ENCODE measurements at places on chromosomes 12 and 14.

DNA sequence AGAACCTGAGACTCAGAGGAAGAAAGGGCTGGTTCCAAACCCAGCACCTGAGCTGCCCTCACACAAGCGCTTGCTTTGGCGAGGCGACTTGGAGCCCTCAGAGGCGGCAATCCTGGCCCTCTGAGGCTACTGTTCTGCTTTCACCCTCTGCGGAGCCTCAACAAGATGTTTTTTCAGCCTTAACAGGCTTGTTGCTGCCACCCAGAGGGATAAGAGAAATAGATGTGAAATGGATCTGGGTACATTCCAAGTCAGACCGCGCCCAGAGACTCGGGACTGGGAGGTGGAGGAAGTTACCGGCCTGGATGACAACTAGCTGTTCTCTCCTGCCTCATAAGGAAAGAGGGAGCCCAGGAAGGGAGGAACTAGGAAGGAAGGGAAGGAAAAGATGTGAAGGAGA is 89.6 kb downstream of the TTC7B start:
- no peak for DNase-seq

- DNase-seq: no peak
Observed at GRCh38 chr14:63362389-63362819, 43.7 kb upstream of the GPHB5 start.

DNA sequence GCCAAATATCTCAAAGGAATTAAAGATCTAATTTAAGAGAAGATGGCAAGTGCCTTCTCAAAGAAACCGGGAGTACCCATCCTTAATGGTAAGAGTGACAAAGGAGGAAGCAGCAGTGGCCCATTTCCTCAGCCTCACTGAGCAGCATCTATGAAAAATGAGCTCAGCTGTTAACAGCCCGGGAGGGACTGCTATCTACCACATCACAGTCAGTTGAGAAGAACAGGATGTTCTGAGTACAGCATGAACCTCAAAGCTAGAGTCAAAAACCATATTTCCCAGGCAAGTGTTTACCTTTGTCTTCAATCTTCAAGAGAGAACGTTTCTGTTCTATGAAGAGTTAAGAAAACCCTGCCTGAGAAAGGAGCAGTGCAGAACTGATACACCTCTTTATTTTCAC is 115.0 kb downstream of the BTG1 start:
- peak; percentile 84 for DNase-seq

DNA sequence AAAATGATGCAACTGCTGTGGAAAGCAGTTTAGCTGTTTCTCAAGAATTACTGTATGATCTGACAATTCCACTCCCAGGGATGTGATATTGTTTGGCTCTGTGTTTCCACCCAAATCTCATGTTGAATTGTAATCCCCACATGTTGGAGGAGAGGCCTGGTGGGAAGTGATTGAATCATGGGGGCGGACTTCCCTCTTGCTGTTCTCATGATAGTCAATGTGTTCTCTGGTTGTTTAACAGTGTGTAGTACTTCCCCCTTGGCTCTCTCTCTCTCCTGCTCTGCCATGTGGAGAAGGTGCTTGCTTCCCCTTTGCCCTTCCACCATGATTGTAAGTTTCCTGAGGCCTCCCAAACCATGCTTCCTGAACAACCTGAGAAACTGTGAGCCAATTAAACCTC is 93.4 kb upstream of the CPM start:
- DNase-seq: no peak

DNA sequence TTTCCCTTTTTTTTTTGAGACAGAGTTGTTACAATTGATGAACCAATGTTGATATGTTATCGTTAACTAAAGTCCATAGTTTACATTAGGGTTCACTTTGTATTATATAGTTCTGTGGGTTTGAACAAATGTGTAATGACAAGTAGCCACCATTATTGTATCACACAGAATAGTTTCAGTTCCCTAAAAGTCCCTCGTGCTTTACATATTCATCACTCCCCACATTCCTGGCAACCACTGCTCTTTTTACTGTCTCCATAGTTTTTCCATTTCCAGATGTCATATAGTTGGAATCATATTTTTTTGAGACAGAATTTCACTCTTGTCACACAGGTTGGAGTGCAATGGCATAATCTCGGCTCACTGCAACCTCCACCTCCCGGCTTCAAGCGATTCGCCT is 12.5 kb downstream of the HSD17B6 start:
- no peak for DNase-seq

DNA sequence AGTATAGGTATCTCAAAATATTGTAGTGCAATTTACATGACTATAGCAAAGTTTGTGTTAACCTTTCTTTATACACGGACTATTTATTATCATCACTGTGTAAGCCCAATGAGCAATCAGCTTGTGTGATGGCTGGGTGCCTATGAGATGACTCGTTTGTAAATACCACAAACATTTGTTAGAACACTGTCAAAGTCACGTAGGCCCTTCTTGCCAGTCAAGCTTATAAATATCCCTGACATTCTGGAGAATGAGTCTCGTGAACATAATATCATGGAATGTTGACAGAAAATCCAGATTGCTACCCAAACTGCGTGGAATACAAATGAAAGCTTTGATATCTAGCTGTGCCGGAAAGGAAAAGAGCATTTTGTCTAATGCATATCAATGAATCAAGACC is 648.3 kb upstream of the MDGA2 start:
- DNase-seq: no peak

GRCh38 chr12:85393606-85394005 is 113.6 kb downstream of the ALX1 start:
- no peak for DNase-seq

DNA sequence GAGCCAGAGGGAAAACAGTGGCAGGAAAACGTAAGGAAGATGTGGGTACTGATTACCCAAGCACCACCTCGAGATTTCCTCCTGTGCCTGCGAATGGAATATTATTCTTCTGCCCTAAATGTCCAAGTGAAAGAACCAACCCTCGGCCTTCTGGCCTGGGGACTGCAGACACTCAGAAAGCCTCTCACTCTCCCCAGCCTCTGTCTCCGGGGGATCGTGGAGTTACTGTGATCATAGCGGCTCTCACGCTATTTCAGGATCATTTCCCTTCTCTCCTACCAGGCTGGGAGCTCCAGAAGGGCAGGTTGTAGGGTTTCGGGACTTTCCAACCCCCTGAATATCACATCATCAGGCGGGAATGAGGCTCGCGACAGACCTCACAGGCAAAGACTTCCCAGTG is 68.9 kb downstream of the KDM2B start:
- no peak for DNase-seq

GRCh38 chr14:23401291-23401690 is 6.8 kb downstream of the MYH6 start:
- no peak for DNase-seq

GRCh38 chr12:69266036-69266635 is 26.8 kb downstream of the CPSF6 start:
- DNase-seq: no peak

DNA sequence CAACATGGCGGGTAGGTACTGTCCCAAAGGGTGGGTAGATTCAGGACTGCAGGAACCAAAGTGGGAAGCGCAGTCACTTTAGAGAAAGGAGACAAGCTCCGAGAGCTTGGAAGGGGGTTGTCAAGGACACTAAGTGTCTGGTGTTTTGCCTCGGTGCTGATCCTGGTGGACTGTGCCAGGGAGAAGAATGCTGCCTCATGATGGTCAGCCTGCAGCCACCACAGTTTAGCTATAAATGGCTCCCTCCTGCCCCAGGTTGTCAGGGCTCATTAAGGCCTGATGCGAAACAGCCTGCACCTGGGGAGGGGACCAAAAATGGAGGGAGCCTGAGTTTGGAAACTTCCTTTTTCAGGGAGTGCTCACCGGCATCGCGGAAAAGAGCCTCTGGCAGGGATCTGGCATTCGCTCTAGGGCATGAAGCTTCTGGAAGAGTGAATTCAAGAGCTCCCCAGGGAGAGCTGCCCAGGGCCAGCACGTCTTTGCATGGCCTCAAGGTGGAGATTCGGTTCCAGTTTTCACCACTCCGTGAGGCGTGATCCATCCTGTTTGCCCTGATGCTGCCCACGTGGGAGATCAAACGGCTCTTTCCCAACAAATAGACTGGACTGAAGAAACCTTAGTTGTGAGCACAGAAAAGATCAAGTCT is 164.0 kb downstream of the FOXN3 start:
- no peak for DNase-seq

DNA sequence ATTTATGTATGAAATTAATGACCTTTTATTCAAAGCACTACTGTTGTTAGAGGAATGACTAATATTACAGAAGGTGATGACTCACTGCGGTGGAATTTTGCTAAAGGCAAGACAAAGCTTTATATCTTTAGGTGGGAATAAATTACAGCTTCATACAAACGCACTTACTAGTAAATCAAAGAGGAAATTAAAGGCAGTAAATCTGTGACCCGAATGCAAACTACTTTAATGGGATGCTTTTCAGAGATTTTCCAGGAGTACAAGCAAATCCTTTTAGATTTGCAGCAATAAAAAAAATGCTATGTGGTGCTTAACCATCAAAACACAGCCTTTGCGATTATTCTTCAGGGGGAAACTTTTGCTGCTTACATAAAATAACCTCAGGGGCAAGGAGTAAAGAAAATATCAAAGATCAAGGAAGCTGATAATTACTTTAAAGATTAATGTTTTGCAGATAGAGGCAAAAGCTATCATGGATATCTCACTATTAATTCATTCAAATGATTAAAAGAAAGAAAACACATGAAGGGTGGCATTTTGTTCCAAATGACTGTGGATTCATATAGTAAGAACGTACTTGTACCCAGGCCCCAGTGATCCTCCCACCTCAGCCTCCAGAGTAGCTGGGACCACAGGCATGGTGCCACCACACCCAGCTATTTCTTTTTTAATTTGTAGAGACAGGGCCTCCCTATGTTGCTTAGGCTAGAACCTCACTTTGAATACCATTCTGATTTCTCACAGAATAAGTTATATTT is 98.9 kb downstream of the DENND5B start:
- no peak for DNase-seq

- no peak for DNase-seq
Observed at GRCh38 chr14:93859957-93860356, 67.2 kb upstream of the FAM181A start.

DNA sequence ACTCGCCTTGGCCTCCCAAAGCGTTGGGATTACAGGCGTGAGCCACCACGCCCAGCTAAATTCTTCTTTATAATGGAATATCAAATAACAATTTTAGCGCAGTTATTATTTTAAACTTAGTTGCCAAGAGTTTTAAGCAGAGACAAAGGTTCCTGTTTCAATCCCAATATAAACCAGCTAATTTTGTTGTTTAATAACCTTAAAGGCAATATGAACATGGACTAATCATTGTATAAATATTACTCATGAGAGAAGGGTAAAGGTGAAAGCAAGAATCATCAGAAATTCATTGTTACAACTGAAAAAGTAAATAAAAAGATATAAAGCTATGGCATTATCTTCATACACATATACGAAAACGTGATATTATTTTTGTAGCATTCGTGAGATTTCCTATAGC is 8.2 kb downstream of the DTD2 start:
- DNase-seq: no peak

DNA sequence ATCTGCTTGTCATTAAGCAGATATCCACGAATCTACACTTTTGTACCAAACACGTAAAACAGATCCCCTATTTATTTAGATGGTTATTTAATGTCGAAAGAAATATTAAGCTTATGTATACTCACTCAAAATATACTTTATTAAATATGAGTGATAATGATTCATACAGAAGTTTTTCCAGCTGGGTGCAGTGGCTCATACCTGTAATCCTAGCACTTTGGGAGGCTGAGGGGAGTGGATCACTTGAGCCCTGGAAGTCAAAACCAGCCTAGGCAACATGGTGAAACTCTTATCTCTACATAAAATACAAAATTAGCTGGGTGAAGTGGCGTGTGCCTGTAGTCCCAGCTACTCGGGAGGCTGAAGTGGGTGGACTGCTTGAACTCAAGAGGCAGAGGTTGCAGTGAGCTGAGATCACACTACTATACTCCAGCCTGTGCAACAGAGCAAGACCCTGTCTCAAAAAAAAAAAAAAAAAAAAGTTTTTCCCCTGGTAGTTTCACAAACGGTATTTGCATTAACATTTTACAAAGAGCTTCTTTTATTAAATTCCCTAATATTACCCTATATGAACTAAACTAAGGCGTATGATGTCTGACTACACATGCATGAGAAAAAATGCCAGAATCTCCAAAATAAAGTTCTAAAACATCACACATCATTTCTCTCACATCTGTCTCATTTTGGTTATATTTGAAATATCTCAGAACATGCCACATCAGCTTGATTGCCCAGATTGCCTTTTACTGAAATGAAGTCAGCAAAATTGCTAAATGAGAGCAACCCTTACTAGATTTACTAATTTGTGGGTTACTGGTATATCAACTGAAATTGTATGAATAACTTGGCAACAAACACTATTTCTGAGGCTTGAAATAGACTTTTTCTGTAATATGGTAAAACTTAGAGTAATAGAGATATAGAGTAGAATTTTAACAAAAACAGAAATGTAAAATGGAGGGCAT is 74.9 kb downstream of the PAWR start:
- DNase-seq: no peak

DNA sequence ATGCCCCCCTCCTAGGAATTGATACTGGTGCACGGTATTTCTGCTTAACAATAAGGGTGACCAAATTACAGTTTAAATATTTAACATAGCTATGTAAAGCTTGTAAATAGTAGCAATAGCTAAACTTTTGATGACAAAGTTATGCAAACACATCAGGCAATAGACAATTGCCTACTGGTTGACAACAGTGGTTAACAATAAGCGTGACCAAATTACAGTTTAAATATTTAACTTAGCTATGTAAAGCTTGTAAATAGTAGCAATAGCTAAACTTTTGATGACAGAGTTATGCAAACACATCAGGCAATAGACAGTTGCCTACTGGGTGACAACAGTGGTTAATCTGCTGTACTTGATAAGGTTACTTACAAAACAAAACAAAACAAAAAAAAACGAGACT is 886.5 kb upstream of the FLRT2 start:
- no peak for DNase-seq

DNA sequence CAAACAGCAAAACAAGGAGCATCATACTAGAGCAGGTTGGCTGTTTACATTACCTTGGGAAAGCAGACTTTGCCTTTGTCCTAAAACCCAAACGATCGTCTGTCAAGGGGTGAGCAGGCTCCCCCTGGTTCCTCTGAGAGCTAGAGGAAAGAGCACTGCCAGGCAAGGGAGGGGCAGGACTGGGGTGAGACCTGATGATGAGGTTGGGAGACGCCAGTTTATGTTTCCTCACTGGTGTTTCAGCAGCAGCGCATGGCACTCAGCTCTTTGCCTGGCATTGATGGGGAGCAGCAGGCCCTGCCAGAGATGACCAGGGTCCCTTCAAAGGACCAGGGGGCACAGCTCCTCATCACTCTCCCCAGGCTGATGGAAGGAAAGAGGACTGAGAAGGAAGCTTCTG is 7.9 kb upstream of the KRT2 start:
- no peak for DNase-seq
